Activated naive CD4-positive, alpha-beta T cell treated with anti-CD3 and anti-CD28 coated beads for 36 hours (primary cell): ENCODE measurements at places on chromosomes 4 and X.

DNA sequence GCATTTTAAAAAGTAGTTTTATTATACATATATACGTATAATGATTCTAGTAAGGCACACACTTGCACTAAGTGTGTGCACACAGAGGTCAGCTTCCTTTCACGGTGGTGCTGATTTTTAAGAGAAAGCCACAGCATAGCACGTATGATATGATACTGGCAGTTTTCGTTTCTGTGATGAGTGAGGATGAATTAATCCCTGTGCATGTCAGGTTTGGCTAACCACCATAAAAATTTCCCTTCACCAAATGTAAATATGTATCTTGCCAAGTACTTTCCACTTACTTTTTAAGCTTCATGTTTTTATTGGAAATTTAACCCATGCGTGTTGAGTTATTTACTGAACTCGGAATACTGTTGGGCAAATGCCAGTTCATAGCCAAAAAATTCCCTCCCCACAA, 84.6 kb downstream of the SYNPO2 start:
- DNase-seq: no peak

DNA sequence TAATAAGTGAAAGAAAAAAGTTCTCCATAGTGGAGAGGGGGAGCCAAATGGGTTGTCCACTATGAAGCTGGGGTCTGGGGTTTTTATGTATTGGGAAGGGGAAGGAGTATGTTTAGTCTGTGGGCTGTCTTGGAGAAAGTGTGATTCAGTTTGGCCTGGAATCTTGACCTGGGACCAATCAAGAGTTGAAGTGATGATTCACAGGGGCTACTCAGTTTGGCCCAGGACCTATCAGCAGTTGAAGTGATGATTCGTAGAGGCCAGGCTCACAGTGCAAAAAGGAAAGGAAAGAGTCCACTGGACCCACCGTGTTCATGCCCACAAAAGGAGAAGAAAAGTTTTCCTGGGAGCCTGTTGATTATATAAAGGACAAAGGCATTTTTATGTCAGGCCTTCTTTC, 47.3 kb upstream of the RAB9B start:
- DNase-seq: no peak

- peak; percentile 42 for DNase-seq
Observed at GRCh38 chrX:147912093-147912801, 528 bp downstream of the FMR1 start.

DNA sequence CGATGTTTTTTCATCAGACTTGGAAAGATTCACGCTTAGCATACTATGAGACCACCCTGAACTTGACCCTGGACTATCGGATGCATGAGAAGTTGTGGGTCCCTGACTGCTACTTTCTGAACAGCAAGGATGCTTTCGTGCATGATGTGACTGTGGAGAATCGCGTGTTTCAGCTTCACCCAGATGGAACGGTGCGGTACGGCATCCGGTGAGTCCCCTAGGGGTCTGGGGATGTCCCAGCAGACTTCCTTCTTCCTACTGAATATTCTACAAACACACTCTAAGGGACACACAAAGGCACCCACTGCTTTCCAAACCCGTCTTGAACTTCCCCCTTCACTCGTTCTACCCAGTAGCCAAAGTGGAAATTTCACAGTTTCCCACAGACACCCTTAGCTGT, 9.3 kb downstream of the GABRQ start:
- no peak for DNase-seq

DNA sequence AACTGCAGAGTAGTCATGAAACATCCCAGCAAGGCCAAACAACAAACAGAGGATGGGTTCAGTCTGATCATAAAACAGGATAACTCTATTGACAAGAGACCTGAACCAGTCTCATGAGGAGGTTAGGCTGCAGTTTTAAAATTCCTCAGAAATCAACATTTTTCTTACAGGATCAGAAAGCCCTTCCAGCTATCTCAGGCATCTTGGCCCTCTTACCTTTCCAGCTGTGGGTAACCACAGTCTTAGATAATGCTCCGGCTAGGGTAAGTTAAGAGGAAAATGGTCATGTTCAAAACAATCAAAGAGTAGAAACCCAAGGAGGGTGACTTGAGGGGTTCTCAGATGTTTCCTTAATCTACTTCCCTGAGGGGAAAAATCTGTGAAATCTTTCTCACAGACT, 5.1 kb downstream of the CTSO start:
- no peak for DNase-seq

- DNase-seq: peak; percentile 58
Observed at GRCh38 chr4:55635741-55636655, at the start of gene NMU. Gene NMU (minus strand): TSS chr4:55636298. CDS start chr4:55636192, 106 bp downstream.

DNA sequence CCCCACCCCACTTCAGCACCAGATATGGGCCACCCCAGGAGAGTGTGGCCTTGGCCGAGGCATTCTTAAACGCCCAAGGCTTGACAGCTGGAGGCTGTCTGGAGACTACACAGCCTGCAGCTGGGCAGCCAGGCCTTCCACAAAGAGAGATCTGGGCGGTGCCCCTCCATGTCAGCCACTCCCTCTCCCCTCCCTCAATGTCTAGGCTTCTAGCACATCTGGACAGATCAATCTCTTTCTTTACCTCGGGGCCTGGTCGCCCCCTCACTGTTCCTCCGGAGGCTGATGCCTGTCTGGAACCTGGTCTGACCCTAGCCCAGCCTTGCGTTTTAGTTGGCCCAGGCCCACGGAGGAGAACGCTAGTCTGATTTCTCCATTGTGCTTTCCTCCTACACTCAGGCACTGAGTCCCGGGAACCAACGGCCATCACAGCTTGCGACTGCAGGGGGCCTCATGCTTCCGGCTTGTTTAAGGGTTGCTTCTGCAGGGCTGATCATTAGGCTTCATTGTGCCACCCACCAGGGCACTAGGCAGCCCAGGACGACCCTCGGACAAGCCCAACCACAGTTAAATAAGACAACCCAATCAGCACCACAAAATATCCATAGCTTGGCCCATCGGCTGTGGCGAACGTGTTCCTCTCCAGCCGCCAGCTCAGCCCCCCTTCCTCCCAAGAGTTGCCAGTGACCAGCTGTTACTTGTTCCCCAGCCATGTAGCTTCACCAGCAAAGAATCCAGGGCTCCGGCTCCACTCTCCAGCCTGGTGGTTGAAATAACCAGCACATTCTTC, 200.6 kb downstream of the BCOR start:
- DNase-seq: no peak

DNA sequence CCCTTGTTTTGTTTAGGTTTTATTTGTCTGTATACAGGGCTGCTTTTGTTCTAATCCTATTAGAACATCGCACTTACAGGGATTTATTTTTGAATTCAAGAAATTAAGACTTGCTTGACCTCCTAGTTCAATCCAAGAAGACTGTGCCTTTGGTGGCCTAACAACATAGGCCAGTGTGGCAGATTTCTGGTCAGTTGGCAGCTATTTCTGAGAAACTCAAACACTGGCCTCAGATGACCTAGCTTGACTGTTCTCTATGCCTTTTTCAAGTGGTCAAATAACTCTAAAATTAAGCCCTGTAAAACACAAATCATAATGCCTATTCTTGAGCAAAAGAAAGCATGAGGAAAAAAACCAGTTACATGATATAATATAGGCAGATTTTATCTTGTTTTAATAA, 89.3 kb upstream of the GPR34 start:
- no peak for DNase-seq

GRCh38 chrX:100643956-100644860, at the start of gene SRPX2:
Gene SRPX2 (plus strand): TSS chrX:100644199. CDS start chrX:100646323, 2,124 bp downstream.
- no peak for DNase-seq

DNA sequence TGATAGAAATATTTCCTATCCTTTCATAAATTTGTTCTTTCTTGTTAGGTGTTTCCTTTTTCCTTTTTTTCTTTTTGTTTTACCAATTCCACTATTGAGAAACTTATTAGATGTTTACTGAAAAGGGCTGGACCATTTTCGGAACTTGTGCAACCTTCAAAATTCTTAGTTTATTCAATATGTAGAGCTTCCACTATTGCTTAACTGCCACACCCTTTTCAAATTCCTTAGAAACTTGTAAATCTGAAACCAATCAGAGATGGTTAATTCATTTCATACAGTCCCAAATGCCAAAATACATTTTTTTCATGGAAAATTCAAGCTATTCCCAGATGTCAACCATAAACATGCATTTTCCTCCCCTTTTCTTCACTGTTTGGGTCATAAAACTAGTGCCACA, 66.1 kb upstream of the SLC39A8 start:
- DNase-seq: no peak

DNA sequence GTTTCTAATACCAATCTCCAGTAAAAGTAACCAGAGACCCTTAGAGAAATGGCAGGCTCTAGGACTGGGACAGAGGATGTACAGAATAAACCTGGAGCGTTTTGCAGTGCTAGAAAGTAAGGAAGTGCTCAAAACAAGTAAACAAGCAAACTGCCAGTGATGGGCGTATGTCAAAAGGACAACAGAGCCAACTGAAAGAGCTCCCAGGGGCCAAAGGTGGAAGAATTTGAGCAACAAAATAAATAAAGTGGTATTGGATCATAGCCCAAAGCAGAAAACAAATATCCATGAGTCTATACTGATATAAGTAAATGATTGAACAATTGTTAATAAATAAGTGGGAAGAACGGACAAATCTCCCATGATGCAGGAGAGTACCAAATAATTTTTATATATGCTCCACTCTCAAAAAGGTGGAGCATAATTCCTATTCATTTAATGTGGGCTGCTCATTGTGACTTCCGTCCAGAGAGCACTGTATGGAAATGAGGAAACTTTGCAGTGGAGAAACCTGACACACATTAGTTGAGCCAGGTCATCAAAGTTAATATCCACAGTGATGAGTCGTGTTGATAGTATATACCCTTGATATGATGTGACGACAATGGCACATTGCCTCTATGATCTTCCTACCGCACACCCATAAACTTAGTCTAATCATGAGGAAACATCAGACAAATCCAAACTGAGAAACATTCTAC, 17.8 kb upstream of the SEPTIN11 start:
- no peak for DNase-seq

DNA sequence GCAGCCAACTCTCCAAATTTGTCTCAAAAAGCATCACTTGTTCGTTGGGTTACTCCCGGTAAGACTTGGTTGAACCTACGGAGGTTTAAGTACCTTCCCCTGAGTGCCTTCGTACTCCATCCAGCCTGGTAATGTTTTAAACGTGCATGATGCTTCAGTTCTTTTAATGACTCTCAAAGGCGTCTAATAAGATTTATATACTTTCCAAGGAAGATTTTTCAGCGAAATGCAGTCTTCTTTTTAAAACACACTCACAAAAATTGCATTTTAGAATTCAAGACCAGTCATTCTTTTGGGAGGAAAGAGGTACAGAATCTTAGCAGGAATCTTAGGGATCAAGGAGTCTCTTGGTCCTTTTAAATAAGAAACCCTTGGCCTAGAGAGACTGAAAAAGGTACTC, 430 bp upstream of the TRPC3 start:
- DNase-seq: no peak

DNA sequence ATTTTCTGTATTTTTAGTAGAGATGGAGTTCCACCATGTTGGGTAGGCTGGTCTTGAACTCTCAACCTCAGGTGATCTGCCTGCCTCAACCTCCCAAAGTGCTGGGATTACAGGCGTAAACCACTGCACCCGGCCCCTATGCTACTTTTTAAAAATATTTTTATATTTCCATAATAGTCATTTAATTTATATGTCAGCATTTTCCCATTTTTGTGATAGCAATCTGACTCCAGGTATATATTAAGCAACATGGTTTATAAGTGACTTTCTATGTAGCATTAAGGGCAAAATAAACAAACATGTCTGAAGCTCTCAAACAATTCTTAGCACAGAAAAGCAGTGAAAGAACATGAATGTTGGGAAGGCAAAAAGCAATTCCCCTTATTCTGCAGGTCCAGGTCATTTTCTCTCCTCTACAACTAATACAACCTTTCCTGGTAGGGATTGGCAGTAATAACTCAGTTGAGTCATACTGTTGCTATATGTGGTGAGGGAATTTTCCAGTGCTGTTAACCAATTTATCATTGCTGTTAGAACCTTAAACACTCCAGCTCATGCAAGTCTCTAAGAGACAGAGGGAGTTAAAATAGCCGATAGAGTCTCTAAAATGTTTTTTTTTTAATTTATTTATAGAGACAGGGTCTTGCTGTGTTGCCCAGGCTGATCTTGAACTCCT, 24.0 kb downstream of the SMIM14 start:
- DNase-seq: no peak

- DNase-seq: no peak
Observed at GRCh38 chrX:95435198-95435597, 1249.4 kb upstream of the DIAPH2 start.

DNA sequence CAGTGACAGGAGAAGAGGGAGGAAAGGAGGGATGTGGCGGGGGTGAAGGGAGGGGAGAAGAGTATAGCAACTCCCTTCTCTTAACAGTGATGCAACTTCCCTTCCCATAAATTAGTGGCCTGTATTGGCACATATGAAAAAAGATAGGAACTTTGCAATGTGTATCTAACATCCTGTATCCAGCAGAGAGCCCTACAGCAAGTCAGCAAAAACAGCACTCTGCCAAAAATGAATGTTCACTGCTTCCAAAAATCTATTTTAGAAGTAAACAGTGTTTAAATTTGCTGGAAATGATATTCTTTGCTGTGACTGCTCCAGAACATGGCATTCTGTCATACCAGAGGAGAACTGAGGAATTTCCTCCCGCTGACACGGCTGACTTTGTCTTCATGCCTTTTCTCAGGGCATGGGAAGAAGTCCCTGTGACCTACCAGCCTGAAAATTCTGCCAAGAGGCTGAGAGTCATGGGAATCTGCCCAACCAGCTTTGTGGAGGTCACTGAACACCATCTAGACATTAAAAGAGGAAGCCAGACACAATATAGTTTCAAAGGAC, 343.4 kb upstream of the RASGEF1B start:
- no peak for DNase-seq

- no peak for DNase-seq
Observed at GRCh38 chrX:54675762-54676161, 122.3 kb downstream of the ITIH6 start.

- no peak for DNase-seq
Observed at GRCh38 chrX:86023811-86024210, 23.5 kb downstream of the CHM start.

DNA sequence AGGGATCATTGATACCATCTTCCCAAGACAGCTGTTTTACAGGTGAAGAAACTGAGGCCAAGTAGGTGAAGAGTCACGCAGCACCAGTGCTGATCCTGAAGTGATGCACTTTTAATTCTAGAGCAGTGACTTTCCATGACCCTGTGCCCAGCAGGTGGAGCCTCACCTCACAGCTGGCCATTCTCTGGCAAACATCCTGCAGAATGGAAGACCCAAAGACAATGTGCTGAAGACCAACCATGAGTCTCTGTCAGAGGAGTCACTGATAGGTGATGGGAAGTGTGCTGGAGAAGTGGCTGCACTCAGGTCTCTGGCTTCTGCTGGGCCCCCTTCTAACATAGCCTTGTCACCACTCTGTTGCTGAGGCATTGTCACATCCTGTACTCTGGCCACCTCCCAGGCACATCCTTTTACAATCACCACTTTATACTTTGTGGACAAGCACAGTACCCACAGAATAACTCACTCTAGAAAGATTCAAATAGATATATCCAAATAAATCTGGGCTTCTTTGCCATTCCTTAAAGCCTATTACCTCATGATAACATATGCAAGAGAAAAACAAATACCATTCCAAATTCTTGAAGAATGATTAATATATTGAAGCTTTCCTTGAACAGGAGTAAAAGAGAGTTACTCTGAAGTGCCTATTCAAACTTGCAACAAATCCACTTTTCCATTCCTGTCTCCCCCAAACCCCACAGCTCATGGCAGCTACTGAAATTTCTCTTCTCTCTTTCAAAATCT, 64.1 kb upstream of the SCOC start:
- peak; percentile 18 for DNase-seq

GRCh38 chr4:71277353-71277752, 61.5 kb upstream of the SLC4A4 start:
- DNase-seq: no peak

GRCh38 chr4:55407119-55407518, 11.4 kb downstream of the TMEM165 start:
- no peak for DNase-seq
